ENCODE measurements at places on chromosomes 1 and 21.
A peak's percentile ranks its signal among the peaks of the same experiment; 100 is the strongest.

GRCh38 chr1:154607106-154607608 is 829 bp downstream of the ADAR start:
- peak; percentile 78 for DNase-seq

DNA sequence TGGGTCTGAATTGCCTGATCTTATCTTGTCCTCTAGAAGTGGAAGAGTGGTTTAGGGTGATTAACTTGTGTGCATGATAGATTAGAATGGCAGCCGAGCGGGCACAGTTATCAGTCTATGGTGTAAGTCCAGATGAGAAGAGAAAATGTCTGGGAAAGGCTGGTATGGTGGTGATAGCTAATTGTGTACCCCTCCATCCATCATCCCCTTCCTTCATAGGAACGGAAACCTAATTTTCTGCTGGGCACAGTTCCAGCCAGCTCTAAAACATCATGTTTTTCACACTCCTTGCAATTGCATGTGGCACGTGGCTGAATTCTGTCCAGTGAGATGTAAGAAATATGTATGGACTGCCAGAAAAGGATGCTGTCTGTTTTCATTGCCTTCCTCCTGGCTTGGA is 40.9 kb upstream of the ZP4 start:
- DNase-seq, result no peak

- no peak for DNase-seq
Measured at GRCh38 chr1:156963621-156964020, 43.2 kb downstream of the LRRC71 start.

DNA sequence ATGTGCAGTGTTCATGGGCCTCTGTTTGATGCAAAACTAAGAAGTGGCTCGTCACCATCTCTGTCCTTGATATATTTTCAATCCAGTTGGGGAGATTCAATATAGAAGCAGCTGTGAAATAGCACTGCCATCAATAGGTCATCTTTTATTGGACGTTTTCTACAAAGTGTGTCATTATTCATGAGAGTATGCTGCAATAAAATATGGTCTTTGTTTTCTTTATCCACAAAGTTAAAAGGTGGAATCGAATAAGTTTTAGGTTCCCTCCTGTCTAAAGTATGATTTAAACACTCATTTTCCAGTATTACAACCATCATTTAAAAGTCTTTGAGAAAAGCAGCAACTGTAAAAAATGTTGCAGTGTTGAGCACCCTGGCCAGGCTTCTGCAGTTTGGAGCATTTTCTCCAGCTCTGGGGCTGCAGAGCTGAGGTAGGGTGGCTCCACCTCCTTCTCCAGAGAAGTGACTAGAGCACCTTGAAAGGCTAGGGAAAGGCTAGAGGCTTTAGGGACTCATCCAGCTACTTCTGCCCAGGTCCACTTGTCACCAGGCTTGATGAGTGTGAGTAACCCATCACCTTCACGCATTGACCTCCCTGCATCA is 56.5 kb upstream of the DNAH14 start:
- DNase-seq, result no peak

DNA sequence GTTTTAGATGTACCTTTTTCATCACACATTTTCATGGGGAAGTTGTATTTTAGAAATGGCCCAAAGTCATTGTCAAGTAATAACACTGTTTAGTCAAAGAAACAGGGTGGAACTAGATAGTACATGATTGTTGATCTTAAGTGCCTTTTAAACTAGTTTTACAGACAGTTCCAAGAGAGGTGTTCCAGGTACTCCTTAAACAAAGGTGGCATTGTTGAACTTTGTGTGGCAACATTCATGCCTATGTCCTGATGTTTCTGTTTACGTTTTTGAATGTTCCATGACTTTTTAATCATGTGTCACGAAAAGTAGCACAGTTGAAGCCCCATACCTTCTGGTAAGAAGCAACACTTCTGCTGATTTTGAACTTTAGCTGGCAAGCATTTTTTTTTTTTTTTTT is 9.1 kb upstream of the SH3D21 start:
- no peak for DNase-seq

GRCh38 chr1:8359617-8360481 is 41.9 kb downstream of the SLC45A1 start:
- no peak for DNase-seq

DNA sequence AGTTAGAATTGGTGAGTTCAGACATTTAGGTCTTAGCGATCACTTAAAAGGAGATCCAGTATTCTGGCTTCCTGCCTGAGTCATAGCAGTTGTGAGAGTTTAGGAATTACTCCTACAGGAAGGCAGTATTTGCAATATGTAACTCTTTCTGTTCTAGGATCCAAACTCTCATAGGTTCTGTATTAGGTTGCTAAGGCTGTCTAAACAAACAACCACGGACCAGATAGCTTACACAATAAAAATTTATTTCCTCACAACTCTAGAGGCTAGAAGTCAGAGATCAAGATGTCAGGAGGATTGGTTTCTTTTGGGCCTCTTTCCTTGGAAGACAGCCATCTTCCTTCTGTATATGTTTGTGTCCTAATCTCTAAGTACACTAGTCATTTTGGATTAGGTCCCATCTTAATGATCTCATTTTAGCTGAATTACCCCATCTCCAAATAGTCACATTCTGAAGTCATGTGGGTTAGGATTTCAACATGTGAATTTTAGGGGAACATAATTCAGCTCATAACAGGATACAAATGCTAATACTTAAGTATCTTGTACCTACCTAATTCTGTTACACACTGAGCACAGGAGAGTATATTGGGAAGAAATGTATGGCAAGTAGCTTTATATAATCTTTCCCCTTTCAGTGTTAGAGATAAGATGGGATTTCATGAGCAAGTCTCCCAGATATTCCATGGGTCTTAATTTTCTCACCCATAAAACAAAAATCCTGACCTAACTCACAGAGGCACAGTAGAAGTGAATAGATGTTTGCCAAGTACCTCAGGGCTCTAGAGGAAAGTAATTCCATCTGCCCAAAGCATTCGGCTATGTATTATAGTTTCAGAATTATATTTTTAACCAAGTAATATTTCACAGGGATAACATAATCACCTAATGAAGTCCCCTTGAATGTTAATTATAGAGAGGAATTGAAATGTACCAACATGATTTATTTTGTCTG is 144.4 kb downstream of the PTBP2 start:
- peak; percentile 54 for DNase-seq

- DNase-seq, result peak; percentile 27
Measured at GRCh38 chr1:110408488-110408887, 994 bp upstream of the LAMTOR5 start.

DNA sequence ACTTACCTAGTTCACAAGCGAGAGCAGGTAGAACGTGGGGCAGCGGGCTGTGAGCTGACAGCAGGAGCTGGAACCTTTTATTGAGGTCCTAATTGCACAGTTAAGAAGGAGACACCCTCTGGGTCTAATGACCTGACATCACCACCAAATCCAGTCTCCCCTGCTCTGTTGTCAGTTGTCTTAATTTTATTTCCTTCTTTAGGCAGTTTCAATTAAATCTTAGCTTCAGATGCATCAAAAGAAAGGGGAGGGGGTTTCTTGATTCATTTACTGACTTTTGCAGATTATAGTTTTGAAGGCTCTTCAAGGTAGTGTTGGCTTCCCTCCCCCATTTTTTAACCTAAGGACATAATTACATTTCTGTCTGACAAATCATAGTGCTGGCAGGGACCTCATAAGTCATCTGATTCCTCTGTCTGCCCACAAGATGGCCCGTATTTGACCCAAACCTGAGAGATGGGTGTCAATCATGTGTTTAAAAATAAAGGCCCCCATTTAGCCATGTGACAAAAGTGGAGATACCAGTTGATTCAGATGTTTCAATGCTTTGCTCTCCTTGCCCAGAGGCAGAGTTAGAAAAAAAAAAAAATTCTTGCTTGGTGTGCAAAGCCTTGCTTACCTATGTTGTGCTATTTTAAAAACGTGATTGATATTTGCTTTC is at the start of gene TCHHL1:
Gene TCHHL1 (minus strand): TSS at position 51 of the 661 bp plus-strand sequence. CDS start 921 bp downstream, outside the sequence.
- DNase-seq, result no peak

GRCh38 chr21:45352621-45353139 is 52.3 kb upstream of the COL18A1 start:
- no peak for DNase-seq

DNA sequence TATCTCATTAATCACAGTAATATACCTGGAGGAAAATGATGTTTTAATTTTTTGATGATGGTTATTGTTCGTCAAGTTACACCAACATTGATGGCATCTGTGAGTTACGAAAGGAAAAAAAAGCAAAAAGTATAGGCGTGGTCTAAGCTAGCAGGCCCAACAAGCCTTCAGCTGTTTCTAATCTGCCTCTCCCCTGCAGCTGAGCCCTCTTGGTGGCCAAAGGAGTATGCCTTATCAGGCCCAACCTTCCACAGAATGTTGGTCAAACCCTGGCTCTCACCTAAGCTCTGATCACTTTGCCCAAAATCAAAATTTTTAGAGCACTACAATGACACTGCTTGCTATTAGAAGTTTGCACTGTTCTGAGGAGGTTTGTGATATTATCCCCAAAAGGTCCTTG is 4.9 kb downstream of the C1orf105 start:
- no peak for DNase-seq

DNA sequence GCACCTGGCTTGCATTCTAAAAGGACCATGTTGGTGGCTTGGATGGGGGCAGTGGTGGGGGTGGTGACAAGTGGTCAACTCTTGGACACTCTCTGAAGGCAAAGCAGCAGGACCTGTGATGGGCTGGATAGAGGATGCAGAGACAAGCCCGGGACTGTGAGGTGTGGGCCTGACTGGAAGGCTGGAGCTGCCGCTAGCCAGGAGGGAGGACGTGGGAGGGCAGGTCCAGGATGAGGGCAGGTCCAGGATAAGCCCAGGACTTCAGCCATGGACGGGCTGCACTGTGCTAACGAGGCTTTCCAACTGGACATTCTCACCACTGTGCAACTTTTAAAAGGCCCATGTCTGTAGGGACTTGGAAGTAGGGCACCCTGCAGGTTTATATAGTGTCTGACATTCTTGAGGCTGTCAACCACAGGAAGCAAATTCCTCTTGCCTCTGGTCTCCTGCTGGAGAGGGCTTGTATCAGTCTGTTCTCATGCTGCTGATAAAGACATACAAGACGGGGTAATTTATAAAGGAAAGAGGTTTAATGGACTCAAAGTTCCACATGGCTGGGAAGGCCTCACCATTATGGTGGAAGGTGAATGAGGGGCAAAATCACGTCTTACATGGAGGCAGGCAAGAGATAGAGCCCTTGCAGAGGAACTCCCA is 8.3 kb upstream of the C1orf167 start:
- DNase-seq, result no peak

DNA sequence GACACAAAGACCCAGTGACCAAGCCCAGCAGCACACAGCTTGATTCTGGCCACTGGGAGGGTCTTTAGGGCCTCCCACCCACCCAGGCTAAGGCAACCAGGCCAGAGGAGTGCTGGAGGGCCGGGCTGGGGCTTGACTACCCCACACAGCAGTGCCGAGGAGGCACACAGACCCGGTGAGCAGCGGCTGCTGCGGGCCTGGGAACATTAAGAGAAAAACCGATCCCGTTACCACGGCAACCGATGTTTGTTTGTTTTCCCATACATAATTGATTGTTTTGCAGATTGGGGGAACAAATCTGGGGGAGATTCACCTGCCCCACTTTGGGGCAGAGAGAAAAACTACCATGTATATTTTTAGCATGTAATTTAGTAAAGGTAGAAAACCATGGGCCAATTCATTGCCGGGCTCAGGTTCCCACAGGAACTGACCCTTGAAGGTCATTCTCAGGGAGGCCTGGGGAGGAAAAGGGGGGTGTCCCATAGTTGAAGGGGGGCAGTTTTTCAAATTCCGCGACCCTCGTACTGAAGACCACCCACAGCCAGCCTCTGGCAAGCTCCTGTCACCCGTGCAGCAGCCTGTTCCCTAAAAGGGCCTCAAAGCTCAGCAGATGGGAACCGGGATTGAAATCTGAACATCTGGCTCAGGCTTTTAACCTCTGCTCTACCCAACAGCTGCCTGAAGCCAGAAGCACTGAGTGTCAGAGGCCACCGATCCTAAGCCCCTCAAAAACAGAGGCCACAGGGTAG is 35.3 kb downstream of the CHD5 start:
- DNase-seq, result no peak

DNA sequence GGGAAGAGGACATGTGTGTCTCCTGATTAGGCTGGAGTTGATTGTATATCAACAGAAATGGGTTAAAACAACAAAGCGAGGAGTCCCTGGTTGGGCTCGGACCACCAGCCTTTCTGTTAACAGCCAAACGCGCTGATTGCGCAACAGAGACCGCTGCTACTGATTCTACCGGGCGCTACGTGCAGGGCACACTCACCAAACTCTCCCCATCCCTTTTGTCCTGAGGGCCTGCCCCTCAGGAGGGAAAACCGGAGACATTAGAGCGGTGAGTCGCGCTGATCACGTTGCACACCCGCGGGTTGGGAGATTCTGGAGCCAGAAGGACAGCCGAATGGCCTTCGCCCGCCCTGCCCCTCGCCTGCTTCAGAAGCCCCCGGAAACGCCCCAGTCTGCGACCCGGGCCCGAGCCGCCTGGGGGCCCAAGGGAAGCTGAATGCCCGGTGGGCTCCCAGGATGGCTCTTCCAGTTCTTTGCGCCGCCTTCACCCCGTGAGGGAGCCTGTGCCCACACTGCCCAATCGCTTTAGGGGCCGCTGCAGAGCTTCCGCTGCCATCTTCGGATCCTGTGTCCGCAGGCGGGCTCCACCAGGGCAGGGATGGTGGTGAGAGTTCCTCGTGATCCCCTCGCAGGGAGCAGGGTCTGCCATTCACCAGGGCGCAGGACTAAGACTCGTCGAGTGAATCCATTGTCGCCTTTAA is 165.4 kb upstream of the NBPF11 start:
- no peak for DNase-seq

GRCh38 chr1:53172426-53173128 is 24.0 kb upstream of the CPT2 start:
- DNase-seq, result peak; percentile 72

- no peak for DNase-seq
Measured at GRCh38 chr1:56535939-56536338, 43.4 kb downstream of the PLPP3 start.

GRCh38 chr1:26027716-26028489 is 6.3 kb downstream of the EXTL1 start:
- DNase-seq, result peak; percentile 20

DNA sequence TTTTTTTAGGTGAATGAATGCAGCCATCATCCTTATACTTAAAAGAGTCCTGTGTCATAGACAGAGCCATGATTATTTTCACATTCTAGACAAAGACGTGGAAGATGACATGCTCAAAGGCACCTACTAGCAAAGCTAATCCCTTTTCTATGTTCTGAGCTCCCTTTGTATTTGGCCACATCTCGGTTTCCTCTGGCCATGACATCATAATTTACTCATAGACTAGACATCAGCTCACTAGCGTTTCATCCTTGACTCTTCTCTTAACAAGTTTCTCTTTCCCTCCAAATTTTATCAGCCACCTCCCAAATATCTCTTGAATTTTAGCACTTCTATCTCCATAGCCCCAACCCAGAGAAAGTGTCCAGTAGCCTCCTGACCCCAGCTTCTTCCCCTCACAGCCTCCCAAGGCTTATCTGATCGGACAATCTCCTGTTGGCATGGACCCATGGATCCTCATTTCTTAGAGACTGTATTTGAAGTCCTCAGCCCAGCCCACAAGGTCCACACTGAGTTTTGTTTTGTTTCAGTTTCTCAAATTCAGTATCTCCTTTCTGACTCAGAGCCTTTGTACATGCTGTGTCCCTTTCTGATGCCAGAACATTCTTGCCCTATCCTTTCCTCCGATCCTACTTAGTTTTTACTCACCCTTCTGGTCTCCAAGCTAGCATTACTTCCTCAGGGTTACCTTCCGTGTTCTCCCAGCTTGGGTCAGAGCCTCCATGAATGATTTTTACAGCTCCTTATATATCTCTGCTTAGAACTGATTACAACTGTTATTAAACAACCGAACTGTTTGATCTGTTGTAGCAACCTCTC is 33.0 kb upstream of the EPS8L3 start:
- no peak for DNase-seq

All from RKO (cell line).